ENCODE measurements at places on chromosomes 2 and 18.

DNA sequence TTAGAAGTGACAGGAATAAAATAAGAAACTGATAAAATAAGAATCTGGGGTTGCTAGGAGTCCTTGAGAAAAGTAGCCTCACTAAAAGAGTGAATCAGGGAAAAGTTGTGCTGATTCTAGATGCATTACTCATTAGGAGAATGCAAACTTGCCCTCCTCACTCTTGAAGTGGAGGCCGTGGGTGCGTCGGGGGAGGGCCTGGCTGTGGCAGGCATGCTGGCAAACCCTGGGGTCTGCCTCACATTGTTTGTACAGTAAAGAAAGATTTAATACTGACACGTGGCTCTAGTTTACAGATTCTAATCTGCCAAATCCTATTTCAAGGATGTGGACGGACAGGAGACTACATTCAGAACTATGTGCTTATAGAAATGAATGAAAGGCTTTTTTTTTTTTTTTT lies 41.9 kb downstream of the TANC1 start:
- DNase-seq: no peak

- DNase-seq: peak; percentile 74
Observed at GRCh38 chr18:9137168-9138066, 836 bp downstream of the ANKRD12 start.

DNA sequence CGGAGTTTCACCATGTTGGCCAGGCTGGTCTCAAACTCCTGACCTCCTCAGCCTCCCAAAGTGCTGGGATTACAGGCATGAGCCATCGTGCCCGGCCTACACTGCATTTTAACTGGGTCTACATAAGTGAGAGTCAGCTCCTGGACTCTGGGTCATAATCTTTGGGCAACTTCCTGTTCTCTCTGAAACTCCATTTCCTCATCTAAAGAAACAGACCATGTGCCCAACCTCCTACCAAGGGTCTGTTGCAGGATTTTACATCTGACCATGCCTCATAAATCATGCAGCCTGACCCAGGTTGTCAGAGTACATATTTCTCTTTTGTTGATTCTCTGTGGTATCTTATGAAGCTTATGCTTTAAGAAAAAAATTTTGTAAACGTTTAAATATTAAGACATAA lies 280.4 kb downstream of the ALPK2 start:
- DNase-seq: no peak

GRCh38 chr18:48711651-48712486 lies 173.0 kb downstream of the CTIF start:
- DNase-seq: no peak

- DNase-seq: no peak
Observed at GRCh38 chr2:12982149-12982584, 265.4 kb downstream of the TRIB2 start.

- DNase-seq: no peak
Observed at GRCh38 chr2:147904051-147904450, 59.2 kb downstream of the ACVR2A start.

DNA sequence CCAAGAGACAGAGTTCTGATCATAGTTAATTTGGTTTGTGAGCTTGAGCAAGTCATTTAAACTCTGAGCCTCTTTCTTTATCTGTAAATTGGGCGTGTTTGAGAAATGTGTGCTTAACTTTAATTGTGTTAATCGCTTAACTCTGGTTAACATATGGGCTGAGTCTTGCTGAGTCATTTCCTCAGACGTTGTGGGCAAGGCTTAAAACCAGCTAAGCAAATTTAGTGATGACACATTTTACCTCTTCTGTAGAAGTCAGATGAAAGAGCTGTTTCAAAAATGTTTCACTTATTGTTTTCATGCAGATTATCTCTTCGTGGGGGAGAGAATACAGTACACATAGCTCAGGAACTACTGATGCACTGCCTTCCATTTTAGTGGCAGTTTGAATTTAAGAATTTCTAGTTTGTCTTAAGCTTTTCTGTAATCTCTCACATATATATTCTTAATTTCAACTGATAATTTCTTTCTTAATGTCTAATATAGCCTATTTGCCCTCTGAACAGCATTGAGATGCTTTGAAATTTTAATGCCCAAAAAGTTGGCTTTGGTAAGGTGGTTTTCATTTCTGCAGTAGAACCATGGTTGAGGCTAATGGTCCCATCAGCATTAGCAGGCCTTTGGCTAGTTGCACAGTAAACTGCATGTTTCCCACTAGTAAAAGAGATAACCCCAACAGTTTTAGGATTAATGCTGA lies 34.9 kb downstream of the RAB10 start:
- peak; percentile 45 for DNase-seq

- no peak for DNase-seq
Observed at GRCh38 chr2:25894135-25894830, 16.0 kb upstream of the ASXL2 start.

GRCh38 chr2:107132070-107132469 lies 246.1 kb upstream of the ST6GAL2 start:
- no peak for DNase-seq
